ENCODE measurements at places on chromosomes 7 and 10.

DNA sequence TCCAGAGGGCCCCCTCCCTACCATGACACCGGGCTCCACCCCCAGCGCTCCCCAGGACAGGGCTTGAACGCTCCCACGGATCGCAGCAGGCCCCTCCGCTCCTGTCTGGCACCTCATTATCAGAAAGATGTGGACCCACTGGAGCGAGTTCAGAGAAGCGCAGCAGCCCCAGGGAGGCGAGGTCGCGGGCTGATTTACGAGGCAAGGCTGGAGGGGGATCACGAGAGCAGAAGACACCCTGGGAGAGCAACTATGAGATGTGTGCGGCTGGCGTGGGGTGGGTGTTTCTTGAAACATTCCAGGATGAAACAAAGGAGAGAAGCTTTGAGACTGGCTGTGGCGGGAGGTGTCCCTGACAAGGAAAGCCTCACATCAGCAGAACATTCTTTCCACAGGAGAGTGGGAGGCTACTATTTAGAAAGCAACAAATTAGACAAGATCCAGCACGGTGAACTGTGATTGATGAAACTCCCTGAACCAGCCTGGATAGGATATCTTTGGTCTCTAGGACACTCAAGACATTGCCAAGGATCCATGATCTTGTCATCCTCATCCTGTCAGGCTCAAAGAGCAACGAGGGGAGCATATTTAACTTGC, 66.0 kb downstream of the JCAD start:
- no peak for DNase-seq

DNA sequence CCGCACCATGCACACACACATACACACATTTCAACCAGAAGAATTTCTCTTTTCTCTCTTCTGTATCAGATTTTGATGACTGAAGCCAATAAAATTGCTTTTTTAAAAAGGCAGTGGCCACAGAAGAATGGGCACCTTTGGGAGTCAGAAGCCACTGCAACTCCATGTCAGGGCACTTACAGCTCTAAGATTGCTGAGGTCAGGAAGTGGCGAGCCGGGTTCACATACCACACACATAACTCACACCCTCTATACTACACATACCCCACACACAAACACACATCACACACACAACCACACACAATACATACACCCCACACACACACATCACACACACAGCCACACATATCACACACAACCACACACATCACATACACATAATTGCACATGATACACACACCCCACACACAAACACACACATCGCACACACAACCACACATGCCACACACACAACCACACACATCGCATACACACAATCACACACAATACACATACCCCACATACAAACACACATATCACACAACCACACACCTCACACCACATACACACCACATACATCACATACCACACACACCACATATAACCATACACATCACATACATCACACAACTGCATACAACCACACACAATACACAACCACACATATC, 31.2 kb downstream of the GPRIN2 start:
- DNase-seq, result no peak

GRCh38 chr10:21349912-21350286, 175.6 kb downstream of the SKIDA1 start:
- DNase-seq, result no peak

DNA sequence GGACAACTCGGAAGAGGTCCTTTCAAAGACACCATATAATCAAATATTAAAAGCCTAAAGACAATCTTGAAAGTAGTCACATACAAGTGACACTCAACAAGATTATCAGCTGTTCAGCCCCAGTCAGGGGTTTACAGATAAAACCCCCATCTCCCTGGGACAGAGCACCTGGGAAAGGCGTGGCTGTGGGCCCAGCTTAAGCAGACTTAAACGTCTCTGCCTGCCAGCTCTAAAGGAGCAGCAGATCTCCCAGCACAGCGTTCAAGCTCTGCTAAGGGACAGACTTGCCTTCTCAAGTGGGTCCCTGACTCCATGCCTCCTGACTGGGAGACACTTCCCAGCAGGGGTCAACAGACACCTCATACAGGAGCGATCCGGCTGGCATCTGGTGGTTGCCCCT, 18.0 kb downstream of the CDCA7L start:
- no peak for DNase-seq

- no peak for DNase-seq
These were observed 472.6 kb downstream of the XPNPEP1 start for GRCh38 chr10:109450702-109451101.

DNA sequence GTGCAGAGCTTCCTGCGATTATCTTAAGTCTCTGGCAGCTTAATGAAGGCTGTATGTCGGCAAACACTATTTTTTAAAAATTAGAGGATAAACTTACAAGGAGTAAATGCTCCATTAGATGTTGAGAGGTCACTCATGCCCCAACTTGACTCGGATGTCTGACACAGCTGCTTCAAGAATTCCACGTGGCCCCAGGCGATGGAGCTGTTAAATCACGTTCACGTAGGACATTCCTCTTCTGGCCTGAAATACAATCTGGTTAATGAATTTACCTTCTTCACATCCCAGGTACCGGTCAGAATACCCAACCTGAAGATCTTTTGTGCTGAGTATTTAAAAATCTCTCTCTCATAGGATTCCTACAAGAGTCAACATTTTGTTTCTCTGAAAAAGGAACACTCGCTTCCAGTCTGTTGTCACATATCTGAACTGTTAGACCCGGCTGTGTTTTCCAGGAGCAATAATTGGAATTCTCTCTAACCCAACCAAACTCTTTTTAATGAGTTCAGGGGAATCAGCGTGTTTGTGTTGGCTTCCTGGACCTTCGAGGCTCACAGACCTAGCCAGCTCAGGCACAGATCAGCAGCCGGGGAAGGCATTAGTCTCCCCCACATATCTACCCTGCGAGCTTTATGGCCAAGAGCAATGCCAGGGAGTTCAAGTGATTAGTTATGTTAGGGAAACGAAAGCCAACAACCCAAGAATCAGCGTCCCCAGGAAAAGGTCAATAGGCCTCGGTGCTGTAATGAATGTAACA, 284.9 kb downstream of the FGFR2 start:
- no peak for DNase-seq

GRCh38 chr10:103781329-103782061, 73.9 kb downstream of the SH3PXD2A start:
- peak; percentile 2 for DNase-seq

GRCh38 chr10:12787297-12787696, 214.2 kb downstream of the CCDC3 start:
- DNase-seq, result no peak

DNA sequence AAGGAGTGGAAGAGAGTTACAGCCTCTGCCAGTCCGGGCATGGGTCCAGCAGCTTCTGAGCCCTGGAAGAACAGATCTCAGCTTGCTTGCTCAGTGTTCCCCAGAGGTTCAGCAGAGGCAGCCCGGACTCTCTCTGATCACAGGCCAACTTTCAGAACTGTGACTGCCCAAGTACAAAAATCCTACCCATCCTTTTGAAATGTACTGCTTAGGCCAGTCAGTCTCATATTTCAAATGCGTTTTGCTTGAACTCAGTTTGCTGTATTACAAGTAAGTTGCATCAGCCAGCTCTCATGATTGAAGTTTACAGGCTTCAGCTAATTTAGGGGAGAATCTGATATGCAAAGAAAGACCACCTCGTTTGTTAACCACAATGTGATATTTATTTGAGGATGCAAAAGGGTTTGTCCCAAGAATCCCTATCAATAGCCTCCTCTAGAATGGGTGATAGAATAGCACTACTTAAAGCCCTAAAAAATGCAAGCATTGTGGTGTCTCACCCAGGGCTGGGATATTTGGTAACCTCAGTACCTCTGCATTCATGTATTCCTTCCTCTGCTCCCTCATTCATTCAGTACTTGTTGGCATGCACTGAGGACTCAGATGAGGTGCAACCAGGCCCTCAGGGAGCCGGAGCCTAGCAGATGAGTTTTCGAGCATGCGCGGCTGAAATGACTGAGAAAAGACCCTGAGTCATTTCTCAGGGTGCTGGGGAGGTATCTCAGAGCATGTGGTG, 7.0 kb downstream of the AIMP2 start:
- DNase-seq, result peak; percentile 28

- no peak for DNase-seq
These were observed 76.6 kb downstream of the SUGCT start for GRCh38 chr7:40211276-40212003.

DNA sequence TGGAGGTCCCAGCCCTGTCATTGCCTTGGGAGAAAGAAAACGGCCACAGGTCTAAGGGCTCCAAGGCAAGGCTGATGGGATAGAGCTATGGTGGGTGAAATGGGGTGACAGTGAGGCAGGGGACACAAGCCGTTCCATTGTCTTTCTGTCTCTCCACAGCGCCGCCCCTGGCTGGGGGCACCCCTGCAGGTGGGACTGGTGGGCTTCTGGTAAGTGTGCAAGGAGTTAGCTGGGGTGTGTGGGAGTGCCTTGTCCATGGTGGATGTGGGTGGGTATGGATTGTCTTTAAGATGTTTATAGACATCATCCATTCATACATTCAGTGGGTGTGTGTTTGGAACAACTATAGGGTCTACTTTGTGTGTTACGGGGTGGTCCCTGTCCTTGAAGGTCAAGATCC, 7.5 kb downstream of the SFXN3 start:
- no peak for DNase-seq

- DNase-seq, result peak; percentile 20
These were observed 28.1 kb downstream of the EPHB4 start for GRCh38 chr7:100799037-100799896.

- DNase-seq, result no peak
These were observed 32.4 kb downstream of the SEMA3D start for GRCh38 chr7:85154282-85154937.

GRCh38 chr7:14177876-14178275, 188.4 kb upstream of the ETV1 start:
- no peak for DNase-seq

DNA sequence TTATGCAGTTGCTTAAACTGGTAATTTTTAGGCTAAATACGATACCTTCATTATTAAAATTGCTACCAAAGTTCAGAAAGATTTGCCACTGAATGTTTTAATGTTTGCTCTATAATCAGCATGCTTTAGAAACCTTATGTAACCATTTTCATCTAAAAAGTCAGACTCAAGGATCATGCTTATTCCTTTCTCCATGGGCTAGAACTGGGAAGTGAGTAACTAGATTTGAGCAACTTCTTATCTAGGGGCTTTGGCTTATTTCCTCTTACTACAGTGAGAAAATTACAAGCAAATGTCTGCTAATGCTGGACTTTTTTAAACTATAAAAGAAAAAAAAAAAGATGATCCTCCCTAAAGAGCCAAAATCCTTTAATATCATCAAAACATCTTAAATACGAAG, 215.9 kb downstream of the CRPPA start:
- no peak for DNase-seq

DNA sequence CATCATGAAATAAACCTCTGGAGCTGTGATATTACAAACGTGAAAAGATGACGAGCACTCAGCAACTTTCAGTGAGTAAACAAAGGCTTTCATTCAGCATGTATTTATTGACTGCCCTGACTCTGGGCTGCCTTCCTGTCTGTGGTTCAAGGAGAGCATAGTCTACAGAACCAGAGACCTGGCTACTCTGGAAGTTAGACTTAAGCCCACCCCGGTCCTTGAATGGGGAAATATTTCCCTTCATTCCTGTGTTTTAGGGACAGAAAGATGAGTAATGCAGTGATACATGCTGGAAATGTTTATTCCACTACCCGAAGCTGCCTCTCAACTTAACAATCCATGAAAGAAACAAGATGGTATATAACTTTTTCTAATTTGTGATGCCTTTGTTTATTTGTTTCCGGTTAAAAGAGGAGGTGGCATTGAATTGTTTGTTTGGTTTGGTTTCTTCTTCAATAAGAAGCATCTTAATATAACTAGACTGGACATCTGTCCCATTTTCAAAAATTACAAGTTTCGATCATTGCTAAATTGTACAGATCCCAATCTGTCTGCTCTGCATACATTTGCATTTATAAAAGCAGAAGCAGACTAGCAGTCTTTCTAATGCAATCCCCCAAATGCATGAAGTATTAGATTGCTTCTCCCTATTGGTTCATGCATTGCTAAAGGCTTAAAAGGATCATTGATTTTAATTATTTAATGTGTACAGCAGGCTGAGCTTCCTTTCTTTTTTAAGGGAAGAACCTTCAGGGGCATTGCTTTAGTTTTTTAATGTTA, 57.7 kb downstream of the TRUB1 start:
- DNase-seq, result no peak

DNA sequence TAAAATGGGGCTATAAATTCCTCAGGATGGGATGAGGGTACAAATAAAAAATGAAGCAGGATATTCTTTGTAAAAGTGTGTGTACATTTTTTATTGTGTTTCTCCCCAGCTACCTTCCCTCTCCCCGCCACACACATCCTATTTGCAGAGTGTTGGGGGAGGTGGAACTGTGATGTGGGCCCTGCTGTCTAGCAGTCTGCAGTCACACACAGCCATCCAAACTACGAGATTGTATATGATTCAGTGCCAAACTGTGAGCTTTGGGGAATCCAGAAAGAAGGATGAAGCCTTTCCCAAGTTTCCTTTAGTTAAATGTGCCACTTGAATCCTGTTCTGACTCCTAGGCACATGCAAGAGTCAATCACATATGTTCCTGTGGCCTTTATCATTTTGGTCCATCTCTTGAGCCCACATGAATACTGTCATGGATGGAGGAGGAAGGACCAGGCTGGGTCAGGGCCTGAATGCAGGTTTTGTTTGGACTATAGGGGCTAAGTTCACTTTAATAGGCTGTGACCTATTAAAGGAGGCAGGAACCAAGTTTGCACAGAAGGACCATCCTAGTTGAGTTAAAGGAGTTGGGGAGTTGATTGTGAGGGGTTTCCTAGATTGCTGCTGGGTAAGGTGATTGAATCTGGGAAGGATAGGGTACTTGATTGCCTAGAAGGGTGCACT, 1.1 kb upstream of the SEMA4G start:
- DNase-seq, result no peak

GRCh38 chr7:135743907-135744731, 4.5 kb downstream of the FAM180A start:
- no peak for DNase-seq

- DNase-seq, result no peak
These were observed 64.1 kb upstream of the PDZD8 start for GRCh38 chr10:117439243-117439912.

- no peak for DNase-seq
These were observed 40.5 kb upstream of the HERPUD2 start for GRCh38 chr7:35735396-35735795.

GRCh38 chr7:99459087-99459486, 6.9 kb downstream of the ATP5MF start:
- peak; percentile 11 for DNase-seq

DNA sequence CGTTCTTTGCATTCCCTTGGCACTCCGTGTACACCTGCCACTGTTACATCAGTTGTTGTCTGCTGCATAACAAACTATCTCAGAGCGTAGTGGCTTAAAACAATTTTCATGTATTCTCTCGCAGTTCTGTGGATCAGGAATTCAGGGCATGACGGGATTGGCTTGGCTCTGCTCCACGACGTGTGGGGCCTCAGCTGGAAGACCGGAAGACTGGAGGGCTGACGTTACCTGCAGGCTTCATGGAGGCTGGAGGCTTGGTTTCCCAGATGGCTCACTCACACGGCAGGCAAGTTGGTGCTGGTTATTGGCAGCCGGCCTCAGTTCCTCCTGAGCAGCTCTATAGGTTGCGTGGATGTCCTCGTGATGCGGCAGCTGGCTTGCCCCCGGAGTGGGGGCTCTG, 25.5 kb downstream of the NYAP1 start:
- DNase-seq, result peak; percentile 53
